ENCODE measurements at places on chromosomes 12 and 14.

- DNase-seq = no peak
Observed at GRCh38 chr12:96578526-96579125, 89.2 kb downstream of the CFAP54 start.

- no peak for DNase-seq
Observed at GRCh38 chr14:38016497-38016896, 191.2 kb upstream of the SSTR1 start.

DNA sequence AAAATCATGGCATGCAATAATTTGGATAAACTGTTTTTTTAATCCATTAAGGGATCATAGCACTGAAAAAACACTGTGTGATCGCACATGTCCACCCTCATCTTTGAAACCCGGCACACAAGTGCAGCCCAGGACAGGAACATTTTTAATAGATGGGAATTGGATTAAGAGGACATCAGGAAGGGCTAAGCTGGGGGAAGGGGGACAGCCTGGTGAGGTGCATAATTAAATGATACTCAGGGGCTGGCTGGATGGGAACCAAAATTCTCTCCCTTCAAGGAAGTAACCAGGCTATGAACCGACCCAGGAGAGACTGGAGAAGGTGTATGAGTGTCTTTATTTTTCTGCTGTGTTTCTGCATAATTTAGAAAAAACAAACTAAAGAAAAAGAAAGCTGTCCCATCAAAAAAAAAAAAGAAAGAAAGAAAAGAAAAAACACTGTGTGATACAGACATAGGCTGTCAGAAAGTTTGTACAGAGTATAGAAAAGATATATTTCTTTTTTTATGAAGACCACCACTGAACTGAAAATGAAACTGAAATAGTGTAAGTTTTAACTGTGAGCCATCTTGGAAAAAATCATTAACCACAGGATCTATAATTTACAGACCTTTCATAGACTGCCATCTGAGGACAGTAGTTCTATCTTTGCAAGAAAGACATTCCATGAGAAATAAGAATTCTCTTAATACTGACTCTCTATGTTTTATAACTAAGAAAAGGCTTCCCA, 75.1 kb upstream of the SLC38A4 start:
- DNase-seq = no peak

GRCh38 chr14:85601690-85602089, 71.7 kb downstream of the FLRT2 start:
- no peak for DNase-seq

DNA sequence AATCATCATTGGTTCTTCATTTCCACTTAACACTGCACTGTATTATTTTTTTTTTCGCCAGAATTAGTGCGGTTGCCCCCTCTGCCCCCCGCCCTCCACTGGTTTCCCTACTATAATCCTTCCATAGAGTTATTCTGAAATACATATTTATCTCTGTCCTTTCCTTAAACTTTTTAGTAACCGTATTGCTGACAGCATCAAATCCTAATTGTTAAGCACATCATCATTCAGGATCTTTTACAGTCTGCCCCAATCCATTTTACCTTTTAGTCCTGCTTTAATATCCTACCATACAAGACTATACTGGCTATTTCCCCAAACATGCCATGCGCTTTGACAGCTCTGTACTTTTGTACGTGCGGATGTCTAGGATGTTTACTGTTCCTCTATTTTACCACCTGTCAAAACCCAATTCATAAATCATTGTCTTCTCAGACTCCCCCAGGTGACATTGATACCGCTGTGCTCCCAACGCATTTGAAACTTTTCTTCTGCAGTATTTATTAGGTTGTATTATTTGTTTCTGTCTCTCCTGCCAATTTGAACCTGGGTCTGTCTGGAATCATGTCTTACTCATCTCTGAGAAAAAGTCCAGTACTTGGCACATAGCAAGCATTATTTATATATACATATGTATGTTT, 1.0 kb downstream of the FGFR1OP2 start:
- no peak for DNase-seq

DNA sequence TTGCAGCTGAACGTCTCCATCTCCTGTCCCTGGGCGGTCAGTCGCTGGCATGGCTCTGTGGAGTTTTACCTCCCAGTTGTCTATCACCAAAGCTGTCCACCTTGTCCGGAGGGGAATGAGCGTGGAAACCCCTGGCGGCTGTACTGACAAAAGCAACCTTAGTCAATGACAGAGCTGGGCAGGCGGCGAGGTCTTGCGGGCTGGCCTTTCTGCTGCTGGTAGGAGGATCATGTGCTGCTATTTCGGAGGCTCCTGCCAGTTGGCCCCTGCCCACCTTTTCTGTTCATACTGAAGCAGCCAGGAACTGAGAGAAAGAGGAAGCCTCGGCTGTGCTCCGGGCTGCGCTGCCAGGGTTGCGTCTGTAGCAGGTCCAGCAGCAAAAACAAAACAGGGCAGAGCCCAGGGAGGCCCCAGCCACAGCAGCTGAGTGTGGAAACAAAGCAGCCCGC, 57.7 kb downstream of the HMGA2 start:
- no peak for DNase-seq

DNA sequence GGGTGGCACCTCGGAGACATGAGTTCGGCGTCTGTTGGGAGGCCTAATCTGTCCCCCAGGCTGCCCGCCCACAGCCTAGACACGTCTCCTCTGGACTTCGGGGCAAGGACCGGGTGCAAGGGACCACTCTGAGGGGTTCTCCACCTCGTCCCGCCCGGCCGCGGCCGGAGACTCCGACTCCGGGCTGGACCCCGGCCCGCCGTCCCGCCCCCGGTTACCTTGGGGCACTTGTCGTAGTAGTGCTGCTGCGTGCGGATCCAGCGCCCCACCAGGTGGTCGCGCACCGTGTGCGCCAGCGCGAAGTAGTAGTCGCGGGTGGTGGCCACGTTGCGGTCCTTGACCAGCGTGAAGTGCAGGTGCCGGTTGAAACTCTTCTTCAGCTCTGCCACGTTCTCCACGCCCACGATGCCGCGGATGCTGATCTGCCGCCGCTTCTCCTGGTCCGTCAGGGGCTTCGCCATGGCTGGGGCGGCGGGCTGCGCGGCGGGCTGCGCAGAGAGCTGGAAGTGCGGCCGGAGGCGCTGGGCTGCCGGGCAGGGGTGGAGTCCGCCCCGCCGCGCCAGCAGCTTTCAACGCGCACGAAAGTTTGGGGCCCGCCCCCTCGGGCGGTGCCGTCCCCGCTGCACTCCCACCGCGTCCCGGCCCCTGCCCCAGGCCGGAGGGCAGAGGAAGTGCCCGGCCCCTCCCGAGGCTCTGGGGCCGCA, at the start of gene PYGL:
Gene PYGL (minus strand): TSS at position 541 of the 704 bp plus-strand sequence. CDS start 80 bp downstream, at position 461.
- DNase-seq = peak; percentile 9

GRCh38 chr14:92737206-92737605, 11.2 kb downstream of the LGMN start:
- DNase-seq = no peak

- no peak for DNase-seq
Observed at GRCh38 chr14:74483321-74483720, 9.8 kb downstream of the NPC2 start.

- no peak for DNase-seq
Observed at GRCh38 chr12:23217667-23218066, 592.7 kb downstream of the ETNK1 start.

DNA sequence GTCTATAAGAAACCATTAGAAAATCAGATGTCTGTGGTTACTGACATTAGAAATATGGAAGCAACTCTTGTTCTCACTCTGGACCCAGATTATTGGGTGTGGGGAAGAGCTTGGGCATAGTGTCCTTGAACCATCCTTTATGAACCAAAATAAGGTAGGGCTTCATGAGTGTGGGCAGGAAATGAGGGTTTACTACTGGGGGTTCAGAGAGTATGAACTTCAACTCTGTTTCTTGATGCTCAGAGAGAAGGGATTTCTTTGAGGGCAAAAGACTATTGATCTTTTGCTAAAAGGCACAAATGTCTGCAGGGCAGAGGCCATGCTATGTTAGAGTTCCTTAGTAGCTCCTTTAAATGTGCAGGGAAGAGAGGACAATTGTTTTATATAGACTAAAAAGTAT, 183.3 kb upstream of the ATP2B1 start:
- DNase-seq = no peak

DNA sequence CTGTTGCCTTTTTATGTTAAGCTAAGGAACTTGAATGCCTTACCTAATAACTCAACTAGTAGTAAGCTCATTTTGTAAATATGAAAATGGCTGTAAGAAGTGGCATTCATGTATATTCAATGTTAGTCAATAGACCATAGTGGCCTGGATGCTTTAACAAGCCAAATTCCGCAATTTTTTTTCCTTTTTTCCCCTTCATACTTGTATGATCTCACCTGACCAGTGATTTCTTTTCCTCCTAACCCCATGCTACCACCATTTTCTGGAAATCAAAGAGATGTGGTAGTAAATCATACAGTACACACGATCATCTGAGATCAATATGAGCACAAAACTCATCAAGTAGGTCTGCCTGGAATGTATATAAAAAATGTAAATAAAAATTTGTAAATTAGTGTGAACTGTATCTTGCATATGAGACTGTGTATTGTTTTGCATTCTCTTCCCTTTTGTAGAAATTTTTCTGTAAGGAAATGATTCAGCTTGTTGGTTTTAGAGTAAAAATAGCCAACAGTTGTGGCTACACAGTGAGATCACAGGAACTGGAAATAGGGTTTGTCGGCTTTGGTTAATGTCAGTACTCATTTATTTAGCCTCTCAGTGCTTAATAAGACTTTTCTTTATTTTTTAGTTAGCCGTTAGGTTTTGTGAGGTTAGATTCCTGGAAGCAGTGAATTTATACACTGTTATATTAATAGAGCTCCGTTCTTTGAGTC, 62.5 kb downstream of the ETNK1 start:
- DNase-seq = no peak

DNA sequence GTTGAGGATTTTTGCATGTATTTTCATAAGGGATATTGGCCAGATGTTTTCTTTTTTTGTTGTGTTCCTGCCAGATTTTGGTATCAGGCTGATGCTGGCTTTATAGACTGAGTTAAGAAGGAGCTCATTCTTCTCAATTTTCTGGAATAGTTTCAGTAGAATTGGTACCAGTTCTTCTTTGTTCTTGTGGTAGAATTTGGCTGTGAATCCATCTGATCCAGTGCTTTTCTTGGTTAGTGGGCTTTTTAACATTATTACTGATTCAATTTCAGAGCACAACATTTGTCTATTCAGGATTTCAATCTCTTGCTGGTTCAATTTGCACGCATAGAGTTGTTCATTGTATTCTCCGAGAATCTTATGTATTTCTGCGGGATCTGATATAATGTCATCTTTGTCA, 136.5 kb upstream of the FOXG1 start:
- DNase-seq = no peak

GRCh38 chr14:106003351-106003750, 477.0 kb downstream of the TMEM121 start:
- no peak for DNase-seq

DNA sequence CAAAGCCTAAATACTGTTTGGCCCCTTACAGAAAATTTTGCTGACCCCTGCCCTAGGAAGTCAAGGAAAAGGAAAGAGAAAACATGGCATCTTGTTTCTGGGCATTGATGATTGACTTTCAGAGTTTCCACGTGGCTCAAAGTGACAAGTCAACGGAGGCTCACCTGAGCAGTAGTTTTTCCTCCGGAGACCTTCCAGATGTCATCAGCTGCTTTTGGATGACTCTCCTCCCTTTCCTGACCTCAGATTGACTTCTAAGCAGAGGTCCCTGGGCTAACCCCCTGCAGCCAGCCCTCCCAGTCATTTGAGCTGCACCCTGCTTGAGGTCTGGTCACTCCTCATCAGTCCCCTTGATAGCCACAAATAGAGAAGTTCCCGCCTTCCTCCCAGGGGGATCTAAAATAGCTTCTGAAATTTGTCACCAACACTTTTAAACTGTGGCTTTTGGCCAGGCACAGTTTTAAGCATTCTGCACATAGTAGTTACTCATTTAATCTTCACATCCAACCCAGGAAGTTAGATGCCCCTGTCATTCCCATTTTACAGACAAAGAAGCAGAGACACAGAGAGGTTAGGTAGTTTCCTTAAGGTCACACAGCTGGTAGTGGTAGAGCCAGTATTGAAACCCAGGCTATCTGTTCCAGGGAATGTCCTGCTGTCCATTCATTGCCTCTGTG, 143.4 kb downstream of the CHST11 start:
- no peak for DNase-seq

DNA sequence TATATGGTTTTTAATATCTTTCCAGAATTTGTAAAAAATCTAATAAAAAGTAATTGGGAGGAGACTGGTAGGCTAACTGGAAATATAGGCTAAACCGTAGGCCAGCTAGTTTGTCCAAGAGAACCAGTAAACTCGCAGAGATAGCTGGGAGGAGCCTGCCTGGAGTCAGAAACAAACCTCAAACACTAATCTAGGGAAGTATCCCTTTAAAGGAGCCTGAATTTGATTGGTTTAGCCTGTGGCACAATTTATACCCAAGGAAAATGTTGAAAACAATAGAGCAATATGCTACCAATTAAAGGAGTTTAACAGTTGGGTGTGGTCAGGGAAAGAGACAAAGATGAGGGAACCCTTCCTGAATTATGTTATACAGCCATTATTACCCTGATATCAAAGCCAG, 109.6 kb downstream of the EML5 start:
- no peak for DNase-seq

DNA sequence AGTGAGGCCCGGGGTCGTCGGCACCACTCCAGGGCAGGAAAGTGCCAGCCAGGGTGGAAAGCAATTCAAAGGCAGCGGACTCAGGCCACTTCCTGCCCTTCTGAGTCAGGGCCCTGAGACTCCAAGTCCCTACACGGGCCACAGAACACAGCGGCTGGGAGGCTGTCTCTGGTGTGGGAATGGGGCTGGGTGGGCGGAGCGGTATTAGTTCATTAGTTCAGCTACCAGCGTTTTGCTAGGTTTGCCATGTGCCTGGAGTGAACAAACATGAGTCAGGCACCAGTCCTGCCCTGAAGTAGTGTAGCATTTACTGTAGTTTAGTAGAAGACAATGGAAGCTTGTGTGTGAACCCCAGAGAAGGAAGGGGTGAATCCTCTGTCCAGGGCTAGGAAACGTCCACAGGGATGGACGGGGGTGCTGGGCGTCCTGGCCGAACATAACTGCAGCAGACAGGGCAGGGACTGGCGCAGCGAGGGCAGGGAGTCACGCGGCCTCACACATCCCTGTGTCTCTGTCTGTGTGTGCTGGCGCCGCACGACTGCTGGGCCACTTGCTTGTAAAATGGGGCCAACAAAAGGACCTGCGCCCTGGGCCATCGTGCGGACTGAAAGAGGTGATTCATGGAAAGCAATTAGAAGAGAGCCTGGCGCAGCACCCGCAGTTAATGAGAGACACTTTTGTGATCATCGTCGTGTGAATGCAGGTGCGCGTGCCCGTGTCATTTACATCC, 186.4 kb upstream of the PRMT8 start:
- no peak for DNase-seq

GRCh38 chr12:114738460-114739184, 54.6 kb upstream of the TBX3 start:
- DNase-seq = no peak

GRCh38 chr14:77761205-77761931, 412 bp upstream of the SNW1 start:
- no peak for DNase-seq

All from stimulated activated CD4-positive, alpha-beta T cell treated with anti-CD3 and anti-CD28 coated beads, Interleukin-1b, Interleukin-23, amount 100 ng/mL, for 48 hours (primary cell).